Lung microvascular endothelial cell (primary cell): ENCODE measurements at places on chromosomes 11 and 22. TPM values are rescaled to one million over a fixed set of nuclear protein-coding genes. Genes with fewer than 3 reads are reported as not detected.

The UBQLNL gene
- total RNA-seq, result under 0.01 TPM in 1 of 2 replicates, not detected in the other

DNA sequence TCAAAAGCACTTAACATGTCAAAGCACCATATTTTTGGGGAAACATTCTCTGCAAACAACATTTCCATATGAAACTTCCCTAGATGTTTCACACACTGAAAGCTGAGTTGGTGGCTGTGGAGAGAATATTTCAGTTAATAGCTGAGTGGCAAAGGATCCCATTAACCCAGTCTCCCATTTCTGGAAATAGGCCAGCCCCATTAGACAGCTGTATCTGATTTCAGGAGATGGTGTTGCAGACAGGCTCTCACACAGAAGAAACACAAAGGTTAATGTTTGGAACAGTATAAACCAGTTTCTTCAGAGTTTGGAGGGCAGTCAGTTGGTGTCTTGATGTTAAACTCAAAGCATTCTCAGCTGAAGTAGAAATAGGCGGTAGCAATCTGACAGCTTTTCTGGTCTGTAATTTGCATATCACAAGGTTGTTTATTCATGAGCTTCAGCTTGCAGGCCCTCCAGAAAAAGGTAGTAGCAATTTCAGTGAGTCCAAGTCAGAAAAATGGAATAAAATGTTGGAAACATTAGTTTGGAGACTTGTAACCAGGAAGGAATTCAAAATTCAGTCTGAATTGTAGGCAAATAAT, 15.5 kb upstream of the ZBTB44 start:
- no peak for DNase-seq

DNA sequence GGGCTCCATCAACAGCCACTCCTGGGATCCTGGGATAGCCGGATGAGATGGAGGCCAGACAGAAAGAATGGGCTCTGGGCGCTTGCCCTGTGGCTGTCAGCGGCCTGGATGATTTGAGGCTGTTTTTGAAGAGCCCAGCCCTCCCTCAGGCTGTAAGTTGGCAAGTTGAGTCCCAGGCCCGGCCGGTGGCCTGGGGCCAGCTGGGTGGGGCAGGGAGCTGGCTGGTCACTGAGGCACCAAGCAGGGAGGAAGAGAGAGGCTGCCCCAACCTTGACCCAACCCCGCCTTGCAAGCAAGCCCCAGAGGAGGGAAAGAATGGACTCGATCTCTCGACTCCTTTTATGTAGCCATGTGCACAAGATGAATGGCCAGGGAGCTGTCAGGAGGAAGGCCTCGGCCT, 34.9 kb downstream of the RIBC2 start:
- no peak for DNase-seq

DNA sequence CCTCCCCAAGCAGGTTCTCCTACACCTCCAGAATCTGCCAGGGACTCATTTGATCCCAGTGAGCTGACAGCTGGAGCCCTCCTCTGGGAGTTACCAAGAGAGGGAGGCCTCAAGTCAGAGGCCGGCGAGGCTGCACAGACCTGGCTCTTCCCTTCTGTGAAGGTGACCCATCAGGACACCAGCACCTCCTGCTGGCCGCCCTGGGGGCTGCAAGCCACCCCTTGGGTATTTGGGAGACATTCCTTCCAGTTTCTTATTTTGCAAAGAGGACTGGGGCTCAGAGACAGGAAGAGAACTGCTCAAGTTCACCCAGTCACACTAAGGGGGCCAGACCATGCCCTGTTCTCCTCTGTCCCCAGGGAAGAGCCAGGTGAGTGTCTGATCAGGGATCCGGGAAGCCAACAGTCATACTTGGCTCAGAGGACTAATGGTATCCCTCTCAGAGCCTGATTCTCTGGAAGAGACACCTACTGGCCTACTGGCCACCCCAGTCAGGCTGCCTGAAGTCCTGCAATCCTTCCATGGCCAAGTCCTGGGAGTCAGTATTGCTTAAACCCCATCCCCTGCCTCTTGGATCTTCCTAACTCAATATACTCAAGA, 40.5 kb upstream of the RIC3 start:
- no peak for DNase-seq

The SLC22A8 gene
- not detected in 2 replicates for total RNA-seq

The NLRP6 gene
- not detected in 2 replicates for total RNA-seq

DNA sequence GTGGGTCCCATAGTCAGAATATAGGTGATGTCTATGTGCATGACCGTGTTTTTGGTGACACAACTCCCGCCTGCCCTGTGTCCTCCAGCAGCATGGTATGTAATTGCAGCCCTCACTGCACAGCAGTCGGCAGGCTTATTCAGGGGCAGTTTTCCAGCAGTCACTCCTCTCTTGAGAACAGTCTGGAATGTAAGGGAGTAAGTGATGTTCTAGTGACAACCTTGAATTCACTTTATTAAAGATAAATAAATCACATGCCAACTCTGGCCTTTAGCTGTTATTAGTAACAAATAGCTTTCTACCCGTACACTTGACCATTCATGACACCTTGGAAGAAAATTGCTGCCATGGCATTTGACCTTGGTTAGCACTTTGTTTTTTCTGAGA, 27.9 kb downstream of the ZNRF3 start:
- DNase-seq, result no peak

The KCNJ1 gene
- total RNA-seq, result under 0.01 and 0.22 TPM in 2 replicates

GRCh38 chr11:61966734-61967115, 709 bp downstream of the FTH1 start:
- peak; percentile 36 for DNase-seq

GRCh38 chr11:119316729-119317591, at the start of gene MCAM:
Gene MCAM, minus strand, starts transcription at chr11:119317130. Its CDS starts 29 bp downstream, at chr11:119317101.
- DNase-seq, result peak; percentile 76

- DNase-seq, result no peak
These were observed 16.6 kb downstream of the PIH1D2 start for GRCh38 chr11:112057170-112057569.

- no peak for DNase-seq
These were observed 29.1 kb downstream of the TREH start for GRCh38 chr11:118650366-118650765.

GRCh38 chr11:60343094-60343704, 16.1 kb downstream of the MS4A6E start:
- DNase-seq, result peak; percentile 33

DNA sequence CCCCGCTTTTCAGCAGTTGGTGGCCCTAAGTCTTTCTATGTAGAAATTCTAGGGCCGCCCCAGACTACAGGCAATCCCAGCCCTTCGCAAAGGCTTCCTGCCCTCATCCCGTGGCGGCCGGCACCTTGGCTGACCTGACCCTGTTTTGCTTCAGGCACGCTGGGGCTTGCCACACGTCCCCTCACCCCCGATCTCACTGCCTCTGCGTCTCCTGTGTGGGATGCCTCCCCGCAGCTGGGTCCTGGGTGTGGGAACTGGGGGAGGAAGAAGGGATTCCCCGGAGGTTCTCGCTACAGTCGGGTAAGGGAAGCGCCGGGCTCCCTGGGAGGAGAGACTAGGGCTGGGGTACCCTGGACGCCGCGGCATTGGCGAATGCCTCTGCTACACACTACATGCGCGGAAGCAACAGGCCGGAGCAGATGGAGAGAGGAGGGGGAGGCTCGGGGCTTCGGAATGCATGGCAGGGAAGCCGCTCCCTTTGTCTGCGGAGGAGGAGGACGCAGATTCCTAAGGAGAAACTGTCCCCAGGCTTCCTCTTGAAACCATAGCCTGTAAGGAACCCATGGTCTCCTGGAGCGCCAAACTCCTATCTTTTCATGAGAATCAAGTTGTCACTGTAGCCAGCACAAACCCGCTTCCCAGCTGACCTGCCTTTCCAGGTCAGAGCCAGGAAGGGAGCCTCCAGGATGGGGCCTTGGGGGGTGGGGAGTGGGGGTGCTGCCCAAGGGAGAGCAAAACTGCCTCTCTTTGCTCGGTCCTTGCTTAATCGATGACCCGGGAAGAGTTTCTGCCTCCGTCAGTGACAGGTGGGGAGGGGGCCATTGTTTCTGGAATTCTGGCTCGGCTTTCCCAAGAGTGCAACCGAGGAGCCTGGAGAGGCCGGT, 1.4 kb downstream of the DTX4 start:
- peak; percentile 10 for DNase-seq

DNA sequence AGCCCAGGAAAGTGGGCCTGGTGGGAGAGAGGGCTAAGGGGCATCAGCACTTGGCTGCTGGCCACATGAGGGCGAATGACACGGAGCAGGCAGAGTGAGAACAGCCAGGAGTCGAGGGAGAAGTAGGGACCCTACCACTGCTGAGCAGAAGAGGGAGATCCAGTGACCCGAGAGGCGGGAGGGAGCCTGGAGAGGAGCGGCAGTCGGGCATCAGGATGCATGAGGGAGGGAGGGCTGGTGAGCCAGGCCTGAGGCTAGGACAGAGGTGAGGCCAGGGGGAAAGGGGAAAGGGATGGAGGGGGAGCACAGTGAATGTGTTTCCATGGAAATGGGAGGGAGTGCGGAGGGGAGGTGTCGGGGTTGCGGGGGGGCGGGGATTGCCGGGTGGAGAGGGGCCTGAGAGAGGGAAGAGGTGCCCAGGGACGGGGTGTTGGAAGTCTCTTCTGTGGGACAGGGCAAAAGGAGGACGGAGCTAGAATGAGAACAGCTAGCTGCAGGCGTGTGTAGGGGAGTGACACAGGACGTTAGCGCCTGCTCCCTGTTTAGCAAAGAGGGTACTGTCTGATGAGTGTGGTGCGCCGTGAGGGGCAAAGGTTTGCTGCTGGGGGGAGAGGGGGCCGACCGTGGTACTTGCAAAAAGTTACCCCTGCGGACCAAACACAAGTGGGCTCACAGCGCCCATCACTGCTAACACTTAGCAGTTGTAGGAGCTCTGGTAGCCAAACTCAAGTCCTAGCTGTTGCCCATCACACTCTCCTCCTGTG, 37.1 kb upstream of the WNT11 start:
- DNase-seq, result no peak

The TYMP gene
- 8.9 and 19.8 TPM in 2 replicates for total RNA-seq

DNA sequence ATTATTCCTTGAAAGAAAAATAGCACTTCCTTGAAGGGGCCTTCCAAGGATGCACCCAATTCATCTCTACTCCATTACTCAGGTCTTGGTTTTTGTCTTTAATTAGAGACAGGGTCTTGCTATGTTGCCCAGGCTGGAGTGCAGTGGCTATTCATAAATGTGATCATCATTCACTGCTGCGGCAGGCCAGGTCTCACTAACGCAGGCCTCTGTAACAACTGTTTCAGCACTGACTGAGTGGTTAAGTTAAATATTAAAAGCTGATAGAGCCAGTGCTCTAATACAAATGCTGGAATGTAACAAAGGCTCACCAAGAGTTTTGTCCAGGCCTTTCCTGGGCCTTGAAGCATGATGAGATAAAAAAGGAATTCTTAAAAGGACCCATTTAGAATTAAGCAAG, 61.4 kb upstream of the GNAZ start:
- no peak for DNase-seq

The MS4A8 gene
- not detected in 2 replicates for total RNA-seq

- no peak for DNase-seq
These were observed 56.1 kb upstream of the GNAZ start for GRCh38 chr22:23014250-23014649.

GRCh38 chr22:19357270-19358105, 66.0 kb upstream of the CLTCL1 start:
- DNase-seq, result no peak

- DNase-seq, result no peak
These were observed 46.9 kb upstream of the CEP126 start for GRCh38 chr11:101867951-101868350.

The NPTXR gene
- under 0.01 TPM in 2 replicates for total RNA-seq

GRCh38 chr11:38155856-38156255, 1557.8 kb upstream of the RAG2 start:
- DNase-seq, result no peak

The DNAJB7 gene
- total RNA-seq, result not detected in 2 replicates

GRCh38 chr22:29009148-29009547, 52.5 kb downstream of the C22orf31 start:
- no peak for DNase-seq

The OR5B21 gene
- not detected in 2 replicates for total RNA-seq

DNA sequence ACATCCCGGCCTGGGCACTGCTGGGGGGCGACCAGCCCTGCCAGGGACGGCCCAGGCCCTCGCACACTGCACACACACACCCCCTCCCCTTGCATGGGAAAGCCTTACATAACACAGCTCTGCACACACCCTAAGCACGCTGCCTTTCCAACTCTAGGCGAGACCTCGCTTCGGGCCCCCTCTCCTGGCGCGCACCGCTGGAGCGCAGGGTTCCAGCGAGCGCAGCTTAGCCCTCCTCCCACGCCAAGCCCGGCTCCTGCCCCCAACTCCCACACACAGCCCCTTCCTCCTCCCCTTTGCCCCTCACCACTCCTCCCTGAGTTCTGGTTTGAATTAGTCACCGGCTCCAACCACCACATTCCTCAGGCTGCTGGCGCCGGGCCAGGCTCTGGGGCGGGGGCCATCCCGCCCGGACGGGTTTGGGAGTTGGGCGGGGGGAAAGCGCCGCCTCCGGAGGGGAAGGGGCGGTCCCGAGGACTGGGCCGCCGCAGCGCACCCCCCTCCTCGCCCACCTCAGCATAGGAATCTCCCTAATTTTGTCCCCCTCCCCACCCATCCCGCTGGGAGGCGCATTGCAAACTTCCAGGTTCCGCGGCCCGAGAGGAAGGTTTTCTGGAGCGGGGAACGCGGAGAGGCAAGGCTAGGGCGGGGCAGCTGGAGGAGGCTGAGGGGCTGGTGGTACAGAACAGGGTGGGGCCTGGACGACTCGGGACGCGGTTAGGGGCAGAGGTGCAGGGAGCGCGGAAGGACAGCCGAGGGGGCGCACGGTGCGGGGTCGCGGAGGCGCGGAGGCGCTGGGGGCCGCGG, 966 bp downstream of the AHNAK start:
- peak; percentile 88 for DNase-seq

The KDELR3 gene
- 15.7 and 23.5 TPM in 2 replicates for total RNA-seq

- no peak for DNase-seq
These were observed 86.6 kb downstream of the MAML2 start for GRCh38 chr11:96256215-96257011.

DNA sequence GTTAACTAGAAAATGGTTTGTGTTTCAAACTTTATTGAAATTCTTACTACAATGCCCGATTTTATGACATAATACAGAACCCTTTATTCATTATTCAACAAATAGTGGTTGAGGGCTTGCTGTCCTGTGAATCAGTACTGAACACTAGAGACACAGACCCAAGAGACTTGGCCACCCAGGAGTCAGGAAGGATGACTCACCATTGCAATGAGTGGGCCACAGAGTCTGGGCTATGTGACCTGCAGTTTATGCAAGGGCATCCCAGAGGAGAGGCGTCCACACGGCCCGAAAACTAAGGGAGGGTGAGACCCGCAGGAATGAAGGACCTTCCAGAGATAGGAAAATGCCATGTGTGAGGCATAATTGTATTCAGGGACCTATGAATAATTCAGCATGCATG, 143.8 kb upstream of the DDI1 start:
- DNase-seq, result peak; percentile 76

The ZC3H12C gene
- 10.5 and 13.7 TPM in 2 replicates for total RNA-seq

GRCh38 chr22:47928631-47929030, 1166.2 kb downstream of the TBC1D22A start:
- DNase-seq, result no peak

DNA sequence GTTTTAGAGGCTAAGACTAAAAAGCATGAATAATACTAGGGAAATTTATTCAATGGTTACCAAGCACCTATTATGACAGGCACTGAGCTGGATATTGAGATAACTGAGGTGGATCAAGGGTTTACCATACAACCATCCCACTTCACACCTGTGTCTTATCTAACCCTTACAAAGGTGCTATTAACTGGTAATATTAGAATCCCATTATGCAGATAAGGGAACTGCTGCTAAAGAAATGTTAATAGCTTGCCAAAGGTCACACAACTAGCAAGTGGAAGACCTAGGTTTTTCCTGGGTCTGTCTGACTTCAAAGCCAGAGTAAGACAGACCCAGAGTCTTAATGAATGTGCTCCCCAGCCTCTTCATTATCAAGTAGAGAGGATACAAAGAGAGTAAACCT, 21.1 kb upstream of the VSTM5 start:
- no peak for DNase-seq

The TRPC6 gene
- total RNA-seq, result 10.7 and 23.4 TPM in 2 replicates

The MICAL2 gene
- 98.7 and 140 TPM in 2 replicates for total RNA-seq

The GPHA2 gene
- not detected in 2 replicates for total RNA-seq
